Hair follicular keratinocyte (primary cell): ENCODE measurements at places on chromosomes 4 and X. TPM values are rescaled to one million over a fixed set of nuclear protein-coding genes. Genes with fewer than 3 reads are reported as not detected.

Gene GYPE
- not detected in 2 replicates for total RNA-seq

Gene TSPAN6
- total RNA-seq, result 14.8 and 18.5 TPM in 2 replicates

Gene TCEAL6
- total RNA-seq, result not detected in 2 replicates

Gene ATP2B3
- total RNA-seq, result not detected in 2 replicates

Gene ARMCX4
- total RNA-seq, result 0.94 and 1.1 TPM in 2 replicates

Gene CXCL10
- 0.30 and 1.6 TPM in 2 replicates for total RNA-seq

Gene PKD2
- 10.5 and 15.1 TPM in 2 replicates for total RNA-seq

Gene GPRIN3
- not detected in 2 replicates for total RNA-seq

Gene RASL11B
- total RNA-seq, result 1.6 and 3.1 TPM in 2 replicates

Gene CC2D2A
- 9.7 and 19.1 TPM in 2 replicates for total RNA-seq

Gene SPIN2B
- total RNA-seq, result 4.1 and 7.7 TPM in 2 replicates

Gene MAML3
- total RNA-seq, result 0.27 and 3.7 TPM in 2 replicates

Gene FAM9C
- total RNA-seq, result not detected in 2 replicates

Gene ATP1B4
- not detected in 2 replicates for total RNA-seq

Gene ASB9
- total RNA-seq, result 0.91 and 2.7 TPM in 2 replicates

Gene SRPK3
- total RNA-seq, result 0.11 TPM in 1 of 2 replicates, not detected in the other

Gene PRPS2
- total RNA-seq, result 38.0 and 42.1 TPM in 2 replicates

Gene CYBB
- total RNA-seq, result not detected in 2 replicates

Gene TADA2B
- 6.7 and 9.6 TPM in 2 replicates for total RNA-seq

Gene CFAP47
- not detected in 2 replicates for total RNA-seq

Gene MAGEA11
- not detected in 2 replicates for total RNA-seq

Gene MAGEB10
- not detected in 2 replicates for total RNA-seq

Gene FAM53A
- total RNA-seq, result 2.1 and 7.7 TPM in 2 replicates
